HFFc6 (cell line): ENCODE measurements at places on chromosomes 1 and 21.

- DNase-seq = no peak
These were observed 39.6 kb downstream of the RERE start for GRCh38 chr1:8777867-8778266.

GRCh38 chr1:11768821-11769220, 6.8 kb downstream of the C1orf167 start:
- no peak for DNase-seq

- no peak for DNase-seq
These were observed 4.2 kb upstream of the GPR61 start for GRCh38 chr1:109535481-109535880.

- DNase-seq = no peak
These were observed 13.1 kb downstream of the C1orf115 start for GRCh38 chr1:220703305-220703704.

DNA sequence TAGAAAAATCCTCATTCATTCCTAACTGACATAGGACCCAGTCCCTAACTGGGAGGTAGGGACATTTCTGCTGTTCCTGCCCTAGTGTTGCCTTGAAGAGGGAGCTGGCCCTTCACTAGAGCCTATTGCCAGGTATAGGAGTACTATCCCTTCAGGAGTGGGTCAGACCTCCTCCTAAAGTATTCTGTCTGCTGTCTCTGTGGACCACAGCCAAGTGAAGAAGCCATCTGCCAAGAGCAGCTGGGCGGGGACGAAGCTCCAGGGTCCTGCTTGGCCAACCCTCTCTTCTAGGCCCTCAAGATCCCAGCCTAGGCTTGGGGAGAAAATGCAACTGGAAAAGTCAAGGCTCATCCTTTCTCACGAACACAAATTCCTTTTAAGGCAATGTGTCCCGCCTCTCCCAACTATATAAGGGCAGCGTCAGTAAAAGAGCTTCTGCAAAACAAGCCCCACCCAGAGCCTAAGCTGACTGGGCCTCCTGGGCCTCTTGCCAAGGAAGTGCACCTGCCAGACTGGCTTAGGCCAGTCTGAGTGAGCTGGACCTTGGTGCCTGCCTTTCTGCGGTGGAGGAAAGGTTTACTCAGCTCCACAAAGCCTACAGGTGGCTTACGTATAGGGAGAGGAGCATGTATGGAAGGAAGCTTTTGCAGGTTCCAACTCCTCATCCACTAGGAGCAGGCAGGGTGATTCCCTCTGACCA, 638 bp upstream of the TUFT1 start:
- peak; percentile 79 for DNase-seq

DNA sequence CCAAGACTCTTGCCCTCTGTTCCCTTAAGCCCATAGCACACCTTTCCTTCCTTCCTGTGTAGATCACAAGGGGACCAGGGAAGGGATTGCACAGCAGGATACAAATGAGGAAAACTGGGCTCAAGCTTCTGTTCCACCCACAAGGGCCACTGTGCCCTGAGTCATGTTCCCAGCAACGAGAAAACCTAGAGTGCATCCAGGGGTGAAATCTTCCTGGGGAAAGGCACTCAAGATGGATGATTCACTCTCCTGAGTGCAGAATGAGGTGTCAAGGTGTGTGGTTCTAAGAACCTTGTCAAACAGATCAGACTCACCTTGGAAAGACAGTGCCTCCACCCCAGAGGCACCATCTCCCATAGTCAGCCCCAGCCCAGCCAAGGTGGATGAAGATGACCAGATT, 40.7 kb upstream of the EYA3 start:
- peak; percentile 56 for DNase-seq

DNA sequence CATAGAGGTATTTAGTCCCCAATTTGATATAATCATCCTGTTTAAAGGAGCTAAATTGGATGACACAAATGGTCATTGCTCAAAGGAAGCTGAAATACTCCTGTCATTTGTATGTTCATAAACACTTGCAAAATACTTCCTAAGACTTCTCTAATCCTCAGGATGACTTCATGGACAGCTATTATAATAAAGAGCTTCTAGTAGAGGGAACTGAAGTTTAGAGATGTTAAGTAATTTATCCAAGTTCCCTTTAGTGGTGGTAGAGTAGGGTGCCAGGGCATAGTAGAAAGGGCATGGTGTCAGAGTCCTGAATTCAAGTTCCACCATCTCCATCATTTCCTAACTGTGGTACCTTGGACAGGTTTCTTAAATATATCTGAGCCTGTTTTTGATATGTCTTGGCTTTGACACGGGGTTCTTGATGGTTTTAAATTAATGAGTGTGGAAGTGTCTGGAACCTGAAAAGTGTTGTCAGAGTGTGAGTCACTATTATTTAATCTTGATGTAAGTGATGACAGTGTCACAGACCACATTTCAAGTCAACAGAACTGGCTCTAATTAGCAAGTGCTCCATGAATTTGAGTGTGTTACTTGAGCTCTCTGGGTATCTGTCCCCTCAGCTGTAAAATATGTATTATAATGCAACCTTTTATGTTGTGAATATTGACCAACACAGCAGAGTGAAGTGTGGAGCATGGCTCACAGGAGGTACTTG, 12.1 kb upstream of the GBP6 start:
- DNase-seq = no peak

DNA sequence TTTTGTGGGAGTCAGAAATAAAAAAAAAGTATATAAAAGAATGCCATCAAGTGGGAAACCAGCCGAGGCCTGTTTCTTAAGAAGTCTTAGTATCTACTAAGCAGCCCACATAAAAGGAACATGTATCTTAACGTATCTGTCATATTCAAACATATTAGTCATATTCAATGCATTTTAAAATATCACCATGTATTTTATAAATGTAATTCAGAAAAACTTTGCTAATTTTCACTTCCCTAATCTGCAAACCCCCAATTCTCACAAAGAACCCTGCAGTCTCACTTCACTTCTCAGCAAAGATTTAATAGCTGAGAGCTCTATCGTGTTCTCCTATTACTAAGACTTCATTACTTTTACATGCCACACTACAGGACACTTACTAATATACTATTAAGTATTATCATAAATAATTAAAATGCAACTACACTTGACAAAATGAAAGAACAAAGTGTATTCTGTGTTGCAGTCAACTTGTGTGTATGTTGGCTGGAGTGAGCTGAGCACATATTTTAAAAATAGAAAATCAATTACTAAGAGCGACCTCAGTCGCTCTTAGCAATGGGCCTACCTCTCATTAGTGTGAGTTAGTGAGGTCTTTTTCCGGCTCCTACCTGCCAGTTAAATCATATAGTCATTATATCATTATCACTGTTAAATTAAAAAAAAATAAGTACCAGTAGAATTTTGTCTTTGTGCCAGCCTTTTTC, 484.3 kb downstream of the LMO4 start:
- no peak for DNase-seq

DNA sequence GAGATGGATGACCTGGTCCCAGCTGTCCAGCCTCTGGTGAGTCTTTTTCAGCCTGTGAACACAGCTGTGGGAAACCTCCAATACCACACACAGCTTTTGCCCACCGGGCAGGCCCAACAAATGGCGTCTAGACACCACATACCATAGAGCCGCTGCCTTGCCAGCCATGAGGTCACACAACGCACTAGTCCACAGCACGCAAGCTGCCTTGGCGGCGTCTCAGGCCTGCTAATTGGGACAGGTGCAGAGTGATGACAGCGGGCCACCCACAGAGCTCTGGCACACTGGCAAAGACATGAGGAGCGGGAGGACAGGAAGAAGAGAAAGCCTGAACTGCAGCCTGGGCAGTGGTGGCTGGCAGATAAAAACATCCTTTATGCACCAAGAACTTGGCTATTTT, 125.5 kb downstream of the ADAMTS1 start:
- no peak for DNase-seq

DNA sequence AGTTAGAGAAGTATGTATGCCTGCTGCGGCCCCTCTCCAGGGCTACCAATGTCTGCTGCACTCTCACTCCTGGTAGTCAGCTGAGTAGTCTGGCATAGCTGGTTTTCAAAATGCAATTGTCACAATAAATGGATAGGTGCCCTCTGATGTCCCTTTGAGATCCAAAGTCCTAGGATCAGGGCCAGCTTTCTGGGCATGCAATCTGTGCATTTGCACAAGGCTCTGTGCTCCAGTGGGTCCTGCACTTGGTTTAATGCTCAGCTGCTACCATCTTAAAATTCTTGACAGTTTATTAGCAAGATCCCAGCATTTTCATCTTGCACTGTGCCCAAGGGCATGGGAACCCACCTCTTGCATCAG, 233.8 kb downstream of the LTN1 start:
- DNase-seq = no peak

GRCh38 chr1:217140041-217140901, 417.0 kb upstream of the ESRRG start:
- no peak for DNase-seq

- DNase-seq = peak; percentile 45
These were observed 694 bp downstream of the TMEM167B start for GRCh38 chr1:109091078-109091838.

DNA sequence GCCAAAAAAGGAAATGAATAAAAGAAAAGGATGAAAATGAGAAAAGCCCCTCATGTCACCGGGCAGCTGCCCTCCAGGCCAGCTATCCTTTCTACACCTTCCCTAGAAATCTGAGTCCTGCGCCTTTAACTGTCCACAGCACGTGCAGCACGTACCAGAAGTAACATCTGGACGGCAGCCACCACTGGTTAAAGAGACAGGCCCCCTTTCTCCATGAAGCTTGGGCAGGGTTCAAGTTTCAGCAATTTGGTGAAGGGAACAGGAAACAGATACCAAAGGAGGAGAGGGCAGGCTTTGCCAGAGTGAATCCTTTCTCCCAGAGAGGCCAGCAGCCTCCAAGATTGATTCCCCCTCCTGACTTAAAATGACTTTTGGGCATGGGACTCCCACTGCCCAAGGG, 3.6 kb upstream of the KIAA2013 start:
- peak; percentile 25 for DNase-seq

DNA sequence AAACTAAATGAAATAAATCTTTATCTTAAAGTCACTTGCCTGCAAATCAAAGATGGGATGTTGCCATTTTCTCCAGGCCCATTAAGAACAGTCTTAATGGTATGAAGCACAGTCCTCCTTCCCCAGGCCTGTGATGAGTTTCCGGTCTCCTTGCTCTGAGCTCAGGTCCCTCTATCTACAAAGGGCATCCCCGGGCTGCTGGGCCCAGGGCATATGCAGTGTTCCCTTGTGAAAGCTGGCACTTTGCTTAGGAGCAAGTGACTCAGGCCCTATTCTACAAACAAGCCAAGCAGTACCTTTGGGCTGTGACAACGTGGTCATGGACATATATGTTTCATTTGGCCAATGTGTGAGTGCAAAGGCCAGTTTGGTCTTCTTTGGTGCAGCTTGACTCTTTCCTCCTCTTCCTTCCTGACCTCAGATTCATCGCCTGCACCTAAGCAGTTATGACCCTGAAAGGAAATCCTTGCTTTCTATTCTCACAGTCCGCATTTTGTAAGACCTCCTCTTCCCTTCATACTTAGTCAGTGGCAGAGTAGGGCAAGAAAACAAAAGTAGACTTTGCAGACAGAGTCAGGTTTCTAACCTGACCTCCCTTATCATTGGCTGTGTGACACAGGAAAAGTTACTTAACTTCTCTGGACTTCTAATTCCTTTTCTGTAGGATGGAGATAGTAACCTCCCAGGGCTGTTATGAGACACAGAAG, 109.5 kb downstream of the ERG start:
- no peak for DNase-seq

GRCh38 chr1:46749404-46749803, 30.5 kb upstream of the EFCAB14 start:
- DNase-seq = peak; percentile 9

DNA sequence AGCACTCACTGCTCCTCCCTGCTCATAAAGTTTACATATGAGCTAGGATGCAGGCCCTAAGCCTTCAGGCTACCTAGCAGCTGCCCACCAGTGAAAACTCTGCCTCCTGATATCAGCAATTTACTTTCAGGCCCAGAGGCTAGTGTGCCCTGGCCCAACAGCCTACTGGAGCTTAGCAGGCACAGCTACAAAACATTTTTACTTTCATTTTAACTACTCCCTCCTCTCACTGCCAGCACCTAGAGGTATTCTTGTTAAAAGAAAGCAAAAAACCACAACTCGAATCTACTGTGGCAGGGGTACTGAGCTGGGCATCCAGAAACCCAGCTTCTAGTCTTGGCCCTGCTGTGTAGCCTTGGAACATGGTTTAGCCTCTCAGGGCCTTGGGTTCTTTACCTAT, 5.8 kb upstream of the LORICRIN start:
- no peak for DNase-seq

DNA sequence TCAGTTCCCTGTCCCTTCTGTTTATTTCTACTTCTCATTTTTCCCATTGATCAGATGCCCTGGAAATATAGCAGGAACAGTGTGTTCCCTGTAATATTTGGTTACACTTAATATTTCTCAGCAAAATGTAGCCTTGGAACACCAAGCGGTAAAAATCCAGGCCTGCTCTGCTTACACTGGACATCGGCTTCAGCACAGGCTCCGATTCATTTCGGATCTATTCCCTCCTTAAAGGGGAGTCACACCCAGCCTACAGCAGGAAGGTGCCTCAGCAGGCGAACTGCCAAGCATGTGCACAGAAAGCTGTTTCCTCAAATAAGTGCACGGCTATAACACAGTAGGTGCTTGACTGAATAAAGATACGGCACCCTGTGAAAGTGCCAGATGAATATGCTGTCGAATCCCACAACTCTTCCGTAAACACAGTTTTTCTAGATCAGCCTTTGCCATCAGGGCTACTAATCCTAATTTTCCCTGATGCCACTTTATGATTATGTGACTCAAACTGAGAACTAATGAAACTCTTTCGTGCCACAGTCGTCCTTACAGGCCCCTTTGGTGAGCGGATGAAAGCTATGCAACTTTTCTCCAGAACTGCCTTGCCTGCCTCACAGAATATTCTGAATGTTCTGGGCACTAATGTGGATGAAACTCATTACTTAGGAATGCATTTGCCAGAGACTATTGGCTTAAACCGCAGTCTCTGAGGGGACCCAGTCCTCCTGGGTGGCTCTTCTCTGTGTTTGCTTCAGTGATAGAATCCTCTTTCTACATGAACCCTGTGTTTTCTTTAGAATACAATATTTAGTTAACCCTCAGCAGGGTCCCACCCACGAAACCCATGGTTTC, 275.5 kb upstream of the RUNX1 start:
- DNase-seq = peak; percentile 78

- DNase-seq = no peak
These were observed 127.1 kb upstream of the ARHGEF16 start for GRCh38 chr1:3327389-3327702.

DNA sequence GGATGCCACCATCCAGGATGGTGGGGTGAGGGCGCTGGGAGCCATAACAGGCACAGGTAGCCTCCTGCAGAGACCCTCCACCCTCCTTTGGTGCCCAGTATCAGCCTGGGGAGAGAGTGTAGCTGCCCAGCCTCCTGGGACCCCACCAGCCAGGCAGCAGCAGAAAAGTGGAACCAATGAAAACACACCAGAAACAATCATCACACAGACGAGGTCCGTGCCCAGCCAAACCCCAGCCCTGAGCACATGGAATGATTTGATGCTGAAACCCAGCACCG, 285.1 kb downstream of the PTPRU start:
- no peak for DNase-seq
